Activated naive CD4-positive, alpha-beta T cell treated with anti-CD3 and anti-CD28 coated beads, Interleukin-2, amount 10 ng/mL, durations not matched to agents 5 hours and 36 hours (primary cell): ENCODE measurements at places on chromosomes 4 and X. TPM values are rescaled to one million over a fixed set of nuclear protein-coding genes. Genes with fewer than 3 reads are reported as not detected.

Gene TAF7L
- not detected for total RNA-seq

Gene PPP1R2C
- total RNA-seq, result not detected

Gene PRDM8
- 7.4 TPM for total RNA-seq

Gene CENPVL3
- total RNA-seq, result not detected

Gene CLDN22
- total RNA-seq, result not detected

Gene SPIN4
- 7.3 TPM for total RNA-seq

Gene LRIT3
- total RNA-seq, result 0.19 TPM

Gene ZNF732
- total RNA-seq, result not detected

Gene PNMA5
- total RNA-seq, result 0.12 TPM

Gene SUPT20HL1
- not detected for total RNA-seq

Gene GATA1
- not detected for total RNA-seq

Gene BRS3
- total RNA-seq, result not detected

Gene DGAT2L6
- total RNA-seq, result not detected

Gene CCNB3
- total RNA-seq, result 0.53 TPM

Gene CMC4
- total RNA-seq, result 5.3 TPM

Gene F9
- total RNA-seq, result not detected

Gene PHOX2B
- total RNA-seq, result not detected

Gene GLRA3
- total RNA-seq, result not detected

Gene CCDC149
- not detected for total RNA-seq

Gene RXFP1
- total RNA-seq, result not detected

Gene RAB9B
- total RNA-seq, result 0.63 TPM

Gene SSX7
- not detected for total RNA-seq

Gene AVPR2
- total RNA-seq, result not detected
